ENCODE measurements at places on chromosomes 1 and 21.

GRCh38 chr1:67563684-67564083 is 121.3 kb upstream of the GADD45A start:
- DNase-seq, result no peak

DNA sequence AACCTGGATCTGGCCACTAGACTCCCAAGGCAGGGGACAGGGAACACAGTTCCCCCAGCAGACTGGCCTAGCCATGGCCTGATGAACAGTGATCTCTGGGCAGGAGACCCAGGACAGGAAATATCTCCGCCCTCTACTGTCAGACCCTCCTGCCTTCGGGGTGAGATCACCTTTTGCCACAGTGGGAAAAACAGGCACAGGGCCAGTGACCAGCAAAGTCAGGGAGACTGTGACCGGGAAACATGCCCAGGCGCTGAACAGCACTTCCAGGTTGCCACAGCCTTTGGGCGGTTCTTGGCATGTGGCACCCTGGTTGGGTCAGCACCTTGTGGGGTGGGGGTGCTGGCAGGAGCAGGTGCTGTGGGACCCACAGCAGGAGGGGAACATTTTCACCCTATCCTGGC is 8.9 kb upstream of the ZNF669 start:
- DNase-seq, result no peak

GRCh38 chr1:30253361-30253760 is 470.0 kb downstream of the MATN1 start:
- no peak for DNase-seq

GRCh38 chr1:56654126-56654923 is 9.2 kb downstream of the PRKAA2 start:
- no peak for DNase-seq

- no peak for DNase-seq
Measured at GRCh38 chr1:44303532-44303931, 51.5 kb downstream of the ERI3 start.

- no peak for DNase-seq
Measured at GRCh38 chr21:27713154-27714109, 746.5 kb upstream of the ADAMTS5 start.

All from fibroblast of skin of right biceps (primary cell).